SHP77 (cell line): ENCODE measurements at places on chromosomes 16 and 17.

- DNase-seq, result peak; percentile 80
Measured at GRCh38 chr16:62225675-62226074, 189.4 kb upstream of the CDH8 start.

DNA sequence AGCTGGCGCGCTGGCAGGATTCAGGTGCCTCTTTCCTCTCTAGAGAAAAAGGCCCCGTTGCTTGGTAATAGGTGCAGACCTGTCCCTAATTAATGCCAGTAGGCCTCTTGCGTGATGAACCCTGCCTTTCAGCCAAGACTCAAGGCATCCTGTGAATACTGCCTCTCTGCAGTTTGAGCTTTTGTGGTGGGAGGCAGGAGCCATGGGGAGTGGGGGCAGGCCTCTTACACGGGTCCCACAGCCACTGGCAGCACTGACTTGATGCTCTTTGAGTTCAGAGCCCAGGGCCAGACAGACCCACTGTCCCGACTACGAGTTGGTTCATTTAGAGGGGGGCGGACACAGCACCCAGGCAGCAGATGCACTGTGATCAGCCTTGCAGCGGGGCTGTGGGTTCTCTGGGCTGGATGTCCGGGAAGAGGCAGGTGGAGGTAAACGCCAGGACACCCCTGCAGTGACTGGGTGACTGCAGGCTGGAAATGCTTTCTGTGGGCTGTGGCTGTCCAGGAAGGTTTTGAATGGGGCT lies 237.0 kb downstream of the SEC14L1 start:
- no peak for DNase-seq

DNA sequence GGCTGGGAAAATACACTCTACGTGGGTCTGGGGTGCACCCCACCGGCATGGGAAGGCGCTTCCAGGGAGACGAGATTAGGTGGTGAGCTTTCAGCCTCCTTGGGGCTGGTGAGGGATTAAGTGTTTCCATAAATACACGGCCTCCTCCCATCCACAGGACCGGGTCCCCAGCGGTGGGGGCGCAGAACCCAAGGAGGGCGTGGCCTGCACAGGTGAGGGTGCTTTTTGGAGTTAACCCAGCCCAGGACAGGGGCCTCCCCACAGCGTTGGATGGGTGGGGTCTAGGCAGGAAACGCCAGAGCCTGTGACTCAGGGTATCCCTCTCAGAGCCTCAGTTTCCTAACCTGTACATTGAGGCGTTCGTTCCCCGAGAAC lies 1.1 kb downstream of the C16orf74 start:
- DNase-seq, result no peak

DNA sequence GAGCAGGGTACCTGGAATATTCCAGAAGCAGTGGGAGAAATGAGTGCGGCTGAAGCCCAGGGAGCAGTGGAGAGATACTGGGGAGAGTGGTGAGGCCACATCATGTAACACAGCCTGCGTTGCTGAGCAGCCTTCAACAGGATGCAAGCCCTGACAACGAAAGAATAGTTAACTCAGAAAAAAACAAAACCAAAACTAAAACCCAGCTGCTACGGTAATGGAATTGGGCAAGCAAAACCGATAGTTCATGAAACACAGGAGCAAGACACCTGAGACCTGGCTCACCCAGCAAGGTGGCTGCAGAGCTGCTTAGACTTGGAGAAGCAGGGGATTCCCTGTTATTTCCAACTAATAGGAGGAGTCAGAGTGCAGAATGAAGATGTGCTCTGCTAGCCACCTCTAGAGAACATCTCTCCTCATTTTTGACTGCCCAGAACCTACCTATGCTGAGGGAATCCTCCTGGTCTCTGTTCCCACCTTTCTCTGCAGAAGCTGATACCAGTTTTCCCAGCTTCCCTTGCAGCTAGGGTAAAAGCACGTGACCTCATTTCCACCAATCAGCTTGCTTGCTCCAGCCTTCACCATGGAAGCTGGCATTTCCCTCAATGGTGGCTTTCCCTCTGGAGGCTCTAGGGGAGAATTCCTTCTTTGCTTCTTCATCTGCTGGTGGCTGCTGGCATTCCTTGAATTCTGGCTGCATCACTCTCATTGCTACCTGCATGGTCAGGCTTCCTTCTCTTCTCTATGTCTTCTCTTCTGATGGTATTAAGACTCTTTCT lies 59.4 kb upstream of the XYLT1 start:
- no peak for DNase-seq

DNA sequence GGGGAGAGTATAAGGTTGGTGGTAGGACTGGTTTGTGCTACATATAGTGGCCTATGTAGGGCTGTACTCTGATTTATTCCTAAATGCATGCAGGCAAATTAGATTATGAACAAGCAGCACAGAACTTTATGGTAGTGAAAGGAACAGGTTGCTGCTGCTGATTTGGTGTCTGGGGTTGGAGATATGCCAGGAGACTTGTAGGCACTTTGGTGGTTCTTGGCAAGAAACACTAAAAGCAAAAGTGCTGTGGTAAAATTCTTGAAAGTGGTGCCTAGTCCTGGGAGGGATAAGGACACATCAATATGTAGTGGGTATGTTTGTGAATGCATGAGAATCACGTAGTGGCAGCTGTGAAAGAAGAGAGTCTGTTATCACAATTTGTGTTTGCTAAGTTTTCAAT lies 2126.0 kb downstream of the TP53TG3F start:
- DNase-seq, result no peak

DNA sequence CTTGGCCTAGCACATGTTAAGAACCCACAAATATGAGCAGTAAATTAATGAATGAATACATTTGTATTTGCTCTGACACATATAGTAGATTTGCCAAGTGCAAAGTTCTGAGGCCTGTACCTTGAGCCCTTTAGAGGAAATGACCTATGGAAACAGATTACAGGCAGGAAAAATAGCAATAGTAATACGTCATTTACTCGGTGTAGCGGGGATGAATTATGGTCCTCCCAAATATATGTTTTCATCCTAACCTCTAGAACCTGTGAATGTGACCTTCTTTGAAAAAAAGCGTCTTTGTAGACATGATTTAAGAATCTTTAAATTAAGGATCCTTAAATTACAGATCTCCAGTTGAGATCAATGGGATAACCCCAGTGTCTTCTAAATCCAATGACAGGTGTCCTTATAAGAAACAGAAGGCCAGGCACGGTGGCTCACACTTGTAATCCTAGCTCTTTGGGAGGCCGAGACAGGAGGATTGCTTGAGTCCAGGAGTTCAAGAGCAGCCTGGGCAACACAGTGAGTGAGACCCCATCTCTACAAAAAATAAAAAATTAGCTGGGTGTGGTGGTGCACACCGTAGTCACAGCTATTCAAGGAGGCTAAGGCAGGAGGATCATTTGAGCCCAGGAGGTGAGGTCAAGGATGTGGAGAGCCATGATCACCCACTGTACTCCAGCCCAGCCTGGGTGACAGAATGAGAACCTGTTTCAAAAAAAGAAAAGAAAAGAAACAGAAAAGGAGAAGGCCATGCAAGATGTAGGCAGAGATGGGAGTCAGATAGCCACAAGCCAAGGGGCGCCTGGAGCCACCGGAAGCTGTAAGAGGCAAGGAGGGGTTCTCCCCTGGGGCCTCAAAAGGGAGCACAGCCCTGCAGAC lies 5.1 kb upstream of the ITPRIPL2 start:
- DNase-seq, result no peak

GRCh38 chr16:77916111-77916510 lies 106.2 kb upstream of the CLEC3A start:
- no peak for DNase-seq

- DNase-seq, result no peak
Measured at GRCh38 chr17:32861981-32862380, 14.9 kb downstream of the MYO1D start.

DNA sequence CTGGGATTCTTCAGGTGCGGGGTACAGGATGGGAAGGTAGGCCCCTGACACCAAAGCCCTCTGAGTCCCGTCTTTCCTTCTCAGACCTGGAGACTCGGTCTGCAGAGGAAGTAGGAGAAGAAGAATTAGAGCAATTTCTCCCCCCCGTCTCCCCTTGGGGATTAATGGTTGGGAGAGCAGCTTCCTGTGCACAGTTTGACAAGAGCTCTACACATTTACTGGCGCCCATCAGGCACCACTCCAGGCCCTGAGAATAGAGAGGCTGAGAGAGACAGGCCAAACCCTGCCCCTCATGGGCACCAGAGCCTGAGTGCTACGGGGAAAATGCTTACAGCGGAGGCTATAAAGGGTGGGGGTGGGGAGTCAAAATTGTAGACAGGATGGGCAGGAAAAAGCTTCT lies 3.5 kb upstream of the C16orf74 start:
- peak; percentile 42 for DNase-seq

GRCh38 chr17:66496306-66496705 lies 193.9 kb downstream of the PRKCA start:
- DNase-seq, result no peak

- DNase-seq, result no peak
Measured at GRCh38 chr17:50439008-50439407, 13.0 kb downstream of the ACSF2 start.

- DNase-seq, result no peak
Measured at GRCh38 chr16:66881964-66882508, 1.7 kb downstream of the PDP2 start.

GRCh38 chr16:57530522-57531252 lies 5.7 kb downstream of the CCDC102A start:
- no peak for DNase-seq

DNA sequence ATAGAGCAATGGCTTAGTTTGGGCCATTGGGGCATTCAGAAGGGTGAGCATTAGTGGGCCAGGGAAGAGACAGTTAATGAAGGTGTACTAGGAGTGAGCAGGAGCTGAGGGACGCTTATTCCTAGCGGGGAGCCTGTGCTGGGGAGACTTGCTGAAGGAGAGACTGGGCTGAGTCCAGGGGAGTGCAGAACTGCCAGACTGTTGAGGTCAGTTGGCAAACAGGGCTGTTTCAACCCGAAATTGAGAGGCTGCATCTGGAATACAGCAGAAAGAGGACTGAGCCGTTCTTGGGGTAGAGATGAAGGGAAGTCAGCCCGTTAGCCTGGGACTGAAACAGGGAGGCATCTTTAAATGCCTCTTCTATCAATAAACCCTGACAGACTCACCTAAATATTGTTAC lies 33.2 kb downstream of the MAP2K6 start:
- no peak for DNase-seq

DNA sequence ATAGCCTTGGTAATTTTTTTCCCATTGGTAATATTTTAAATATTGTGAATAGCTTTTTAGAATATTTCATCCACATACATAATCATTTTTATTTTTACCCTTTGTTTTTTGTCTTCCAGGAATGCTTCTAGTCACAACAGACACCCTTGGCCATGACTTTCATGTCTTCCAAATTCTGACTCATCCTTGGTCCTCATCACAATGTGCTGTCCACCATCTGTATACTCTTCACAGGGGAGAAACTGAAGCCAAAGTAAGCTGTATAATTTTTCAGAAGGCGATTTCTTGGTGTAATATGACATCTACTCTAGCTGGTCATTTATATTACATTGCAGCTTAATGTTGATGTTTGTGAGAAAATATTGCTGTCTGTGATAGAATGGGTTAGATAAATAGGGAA lies 269.4 kb downstream of the BCAS3 start:
- no peak for DNase-seq
